GOT3 (cell line): ENCODE measurements at places on chromosomes 5 and 9.
A peak's percentile ranks its signal among the peaks of the same experiment; 100 is the strongest.

DNA sequence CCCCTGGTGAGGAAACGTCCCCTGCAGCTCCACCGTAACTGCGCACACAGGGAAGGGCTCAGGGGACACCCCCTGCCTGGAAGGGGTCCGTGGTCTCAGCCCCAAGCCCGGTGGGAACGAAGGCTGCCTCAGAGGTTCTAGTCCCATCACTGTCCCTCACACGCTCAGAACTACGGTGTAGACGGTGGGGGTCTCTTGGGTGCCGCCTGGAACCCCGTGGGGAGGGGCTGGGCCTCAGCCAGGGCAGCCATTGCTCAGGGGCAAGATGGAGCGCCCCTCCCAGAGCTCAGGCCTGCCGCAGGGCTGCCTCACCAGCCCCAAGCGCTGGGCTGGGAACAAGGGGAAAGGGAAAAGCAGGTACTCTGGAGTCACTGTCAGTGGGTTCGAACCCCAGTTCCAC is 2.9 kb downstream of the AGPAT2 start:
- no peak for DNase-seq

DNA sequence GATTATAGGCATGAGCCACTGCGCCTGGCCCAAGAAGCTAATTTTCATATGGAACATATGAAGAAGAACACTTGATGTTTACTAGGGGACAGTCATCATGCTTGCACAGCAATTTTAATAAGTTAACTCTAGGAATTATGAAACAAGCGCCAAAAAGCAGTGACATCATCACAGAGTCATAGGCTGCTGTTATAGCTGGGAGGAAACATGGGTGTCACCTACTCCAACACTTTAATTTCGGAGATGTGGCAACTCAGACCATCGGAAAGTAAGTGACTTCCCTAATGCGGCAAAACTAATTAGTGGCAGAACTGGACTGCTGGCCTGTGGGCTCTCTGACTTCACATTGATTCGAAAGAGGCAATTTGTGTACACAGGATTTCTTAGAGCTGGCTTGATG is 38.1 kb upstream of the EQTN start:
- DNase-seq, result no peak

- no peak for DNase-seq
These were observed 722.8 kb upstream of the GRAMD2B start for GRCh38 chr5:125700380-125700861.

GRCh38 chr5:126492939-126493338 is 69.7 kb downstream of the GRAMD2B start:
- DNase-seq, result no peak

- DNase-seq, result no peak
These were observed 61.0 kb upstream of the SMIM23 start for GRCh38 chr5:171724468-171725204.

- DNase-seq, result no peak
These were observed 1173.4 kb upstream of the ACO1 start for GRCh38 chr9:31210978-31211570.

GRCh38 chr9:131477367-131477766 is 25.4 kb upstream of the POMT1 start:
- DNase-seq, result no peak

DNA sequence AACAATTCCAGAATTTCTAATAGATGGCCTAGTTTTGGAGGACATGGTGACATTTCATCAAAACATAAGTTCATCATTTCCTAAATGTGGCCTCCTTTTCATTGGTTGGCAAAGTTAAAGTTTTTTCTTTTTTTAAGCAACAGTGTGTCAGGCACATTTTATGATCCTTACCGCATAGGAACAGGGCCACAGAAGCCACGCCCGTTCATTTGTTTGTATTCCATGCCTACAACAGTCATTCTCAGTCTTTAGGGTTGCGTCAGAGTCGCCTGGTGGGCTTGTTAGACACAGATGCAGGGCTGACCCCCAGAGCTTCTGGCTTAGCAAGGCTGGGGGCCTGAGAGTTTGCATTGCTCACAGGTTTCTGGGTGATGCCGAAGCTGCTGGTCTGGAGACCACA is 130.2 kb downstream of the HSD17B3 start:
- no peak for DNase-seq

DNA sequence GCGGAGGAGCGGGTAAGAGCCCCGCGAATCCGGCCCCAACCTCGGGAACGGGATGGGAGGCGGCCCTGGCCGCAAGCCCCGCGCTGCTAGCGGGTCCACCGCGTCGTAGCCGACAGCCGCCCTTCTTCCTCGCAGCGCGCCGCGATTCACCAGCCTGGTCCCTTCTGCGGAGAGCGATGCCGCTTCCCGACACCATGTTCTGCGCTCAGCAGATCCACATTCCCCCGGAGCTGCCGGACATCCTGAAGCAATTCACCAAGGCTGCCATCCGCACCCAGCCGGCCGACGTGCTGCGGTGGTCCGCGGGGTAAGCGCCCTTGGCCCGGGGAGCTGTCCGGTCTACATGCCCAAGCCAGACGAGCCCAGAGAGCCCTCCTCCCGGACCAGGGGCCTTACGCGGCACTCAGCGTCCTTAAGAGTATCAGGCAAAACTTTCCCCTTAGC is 335 bp downstream of the ROPN1L start:
- no peak for DNase-seq

DNA sequence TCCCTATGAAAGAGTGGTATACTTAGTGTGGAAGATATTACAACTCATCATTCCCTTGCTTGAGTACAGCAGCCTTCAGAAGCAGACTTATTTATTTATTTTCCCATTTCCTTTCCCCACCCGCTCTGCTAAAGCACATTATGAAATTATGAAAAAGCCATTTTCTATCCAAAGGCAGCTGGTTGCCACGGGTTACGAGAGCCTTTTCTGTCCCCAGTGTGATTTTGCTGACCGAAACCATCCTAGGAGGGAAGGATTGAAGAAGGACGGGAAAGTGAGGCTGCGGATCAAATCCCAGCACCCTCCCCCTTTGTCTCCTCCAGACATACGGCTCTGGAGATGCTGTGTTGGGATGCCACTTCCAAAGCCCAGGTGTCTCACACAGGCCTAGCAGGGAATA is 246.9 kb downstream of the TLR4 start:
- no peak for DNase-seq

GRCh38 chr5:58891086-58891970 is 308.5 kb downstream of the RAB3C start:
- peak; percentile 59 for DNase-seq

DNA sequence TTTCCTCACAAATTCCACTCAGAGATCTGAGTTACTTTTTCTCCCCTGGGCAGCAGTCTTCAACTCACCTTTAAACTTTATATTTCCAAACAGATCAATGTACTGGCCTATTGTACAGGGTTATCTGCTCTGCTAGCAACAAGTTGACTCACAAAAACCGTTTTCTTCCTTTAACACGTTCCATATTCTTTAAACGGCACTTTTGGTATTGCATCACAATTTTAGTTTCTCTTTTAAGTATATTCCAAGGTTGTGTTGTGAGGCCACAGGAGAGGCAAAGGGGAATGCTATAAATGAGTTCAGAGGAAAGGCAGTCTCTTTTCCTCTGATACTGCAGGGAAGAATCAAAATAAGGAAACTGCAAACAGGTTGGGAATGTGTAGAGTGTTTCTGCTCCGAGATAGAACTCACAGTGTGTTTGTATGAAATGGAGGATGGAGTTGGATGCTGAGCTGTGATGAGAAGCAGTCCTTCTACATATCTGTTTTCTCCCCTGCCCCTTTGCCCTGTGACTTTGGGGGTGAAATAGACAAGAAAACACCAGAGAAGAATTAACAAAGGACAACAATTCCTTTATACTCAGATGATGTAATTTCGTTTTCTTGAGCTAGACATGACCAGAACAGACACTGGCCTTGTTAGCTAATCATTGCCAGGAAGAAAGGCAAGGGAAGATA is 9.9 kb upstream of the ALDOB start:
- DNase-seq, result no peak
